Endothelial cell (in vitro differentiated cells): ENCODE measurements at places on chromosomes 4 and X. TPM values are rescaled to one million over a fixed set of nuclear protein-coding genes. Genes with fewer than 3 reads are reported as not detected.
A peak's percentile ranks its signal among the peaks of the same experiment; 100 is the strongest.

Gene GAGE12E
- total RNA-seq, result not detected

Gene BCAP31
- 282 TPM for total RNA-seq

Gene CSN2
- total RNA-seq, result not detected

Gene HMGB2
- total RNA-seq, result 160 TPM

Gene ADH7
- not detected for total RNA-seq

Gene CRMP1
- total RNA-seq, result 71.2 TPM

Gene PABPC1L2B
- total RNA-seq, result 9.4 TPM

Gene RPS6KA6
- total RNA-seq, result 7.4 TPM

- DNase-seq, result no peak
Observed at GRCh38 chr4:95268819-95269565, 279.8 kb downstream of the UNC5C start.

DNA sequence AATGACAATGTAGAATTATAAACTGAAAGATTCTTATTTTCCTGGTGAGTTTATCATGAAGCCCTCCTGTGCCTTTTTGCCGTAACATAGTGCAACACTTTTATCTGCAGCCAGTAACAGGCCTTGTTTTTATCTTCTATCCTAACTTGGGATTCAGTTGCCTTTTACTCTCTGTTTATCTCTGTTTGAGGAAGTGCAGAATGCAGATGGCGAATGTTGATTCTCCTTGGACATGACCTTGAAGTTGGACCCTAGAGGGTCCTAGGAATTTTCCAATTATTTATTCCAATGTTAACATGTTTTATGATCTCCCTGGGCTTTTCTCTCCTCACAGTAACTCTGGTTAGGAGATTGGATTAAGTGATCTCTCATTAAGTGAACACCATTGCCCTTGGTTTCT is 165.0 kb downstream of the FMR1NB start:
- no peak for DNase-seq

DNA sequence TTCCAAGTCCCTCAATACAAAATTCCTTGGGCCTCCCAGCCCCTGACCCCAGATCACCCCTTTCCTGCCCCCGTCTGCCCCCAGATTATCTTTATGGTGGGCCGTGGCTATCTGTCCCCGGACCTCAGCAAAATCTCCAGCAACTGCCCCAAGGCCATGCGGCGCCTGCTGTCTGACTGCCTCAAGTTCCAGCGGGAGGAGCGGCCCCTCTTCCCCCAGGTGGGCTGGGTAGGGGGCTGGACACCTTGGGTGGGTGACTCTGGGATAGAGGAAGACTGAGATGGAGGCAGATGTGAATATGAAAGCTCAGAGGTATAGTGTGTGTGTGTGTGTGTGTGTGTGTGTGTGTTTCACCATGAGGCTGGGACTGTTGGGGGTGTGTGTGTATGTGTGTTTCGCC is 9.8 kb downstream of the ARAF start:
- no peak for DNase-seq

DNA sequence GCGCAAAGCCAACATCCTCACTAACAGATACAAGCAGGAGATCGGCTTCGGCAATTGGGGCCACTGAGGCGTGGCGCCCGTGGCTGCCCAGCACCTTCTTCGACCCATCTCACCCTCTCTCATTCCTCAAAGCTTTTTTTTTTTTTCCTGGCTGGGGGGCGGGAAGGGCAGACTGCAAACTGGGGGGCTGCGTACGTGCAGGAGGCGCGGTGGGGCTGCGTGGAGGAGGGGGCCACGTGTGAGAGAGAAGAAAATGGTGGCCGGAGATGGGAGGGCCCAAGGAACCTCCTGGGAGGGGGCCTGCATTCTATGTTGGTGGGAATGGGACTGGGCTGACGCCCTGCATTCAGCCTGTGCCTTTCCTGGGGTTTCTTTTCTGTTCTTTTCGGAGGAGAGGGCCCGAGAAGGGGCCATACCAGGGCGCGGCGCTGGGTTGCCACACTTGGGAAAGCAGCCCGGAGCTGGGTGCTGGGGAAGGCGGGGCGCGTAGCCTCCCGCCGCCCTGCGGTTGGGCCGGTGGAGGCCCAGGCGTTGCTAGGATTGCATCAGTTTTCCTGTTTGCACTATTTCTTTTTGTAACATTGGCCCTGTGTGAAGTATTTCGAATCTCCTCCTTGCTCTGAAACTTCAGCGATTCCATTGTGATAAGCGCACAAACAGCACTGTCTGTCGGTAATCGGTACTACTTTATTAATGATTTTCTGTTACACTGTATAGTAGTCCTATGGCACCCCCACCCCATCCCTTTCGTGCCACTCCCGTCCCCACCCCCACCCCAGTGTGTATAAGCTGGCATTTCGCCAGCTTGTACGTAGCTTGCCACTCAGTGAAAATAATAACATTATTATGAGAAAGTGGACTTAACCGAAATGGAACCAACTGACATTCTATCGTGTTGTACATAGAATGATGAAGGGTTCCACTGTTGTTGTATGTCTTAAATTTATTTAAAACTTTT is 4.5 kb downstream of the MID1IP1 start:
- DNase-seq, result peak; percentile 42

- no peak for DNase-seq
Observed at GRCh38 chr4:46389301-46389775, 590 bp downstream of the GABRA2 start.

DNA sequence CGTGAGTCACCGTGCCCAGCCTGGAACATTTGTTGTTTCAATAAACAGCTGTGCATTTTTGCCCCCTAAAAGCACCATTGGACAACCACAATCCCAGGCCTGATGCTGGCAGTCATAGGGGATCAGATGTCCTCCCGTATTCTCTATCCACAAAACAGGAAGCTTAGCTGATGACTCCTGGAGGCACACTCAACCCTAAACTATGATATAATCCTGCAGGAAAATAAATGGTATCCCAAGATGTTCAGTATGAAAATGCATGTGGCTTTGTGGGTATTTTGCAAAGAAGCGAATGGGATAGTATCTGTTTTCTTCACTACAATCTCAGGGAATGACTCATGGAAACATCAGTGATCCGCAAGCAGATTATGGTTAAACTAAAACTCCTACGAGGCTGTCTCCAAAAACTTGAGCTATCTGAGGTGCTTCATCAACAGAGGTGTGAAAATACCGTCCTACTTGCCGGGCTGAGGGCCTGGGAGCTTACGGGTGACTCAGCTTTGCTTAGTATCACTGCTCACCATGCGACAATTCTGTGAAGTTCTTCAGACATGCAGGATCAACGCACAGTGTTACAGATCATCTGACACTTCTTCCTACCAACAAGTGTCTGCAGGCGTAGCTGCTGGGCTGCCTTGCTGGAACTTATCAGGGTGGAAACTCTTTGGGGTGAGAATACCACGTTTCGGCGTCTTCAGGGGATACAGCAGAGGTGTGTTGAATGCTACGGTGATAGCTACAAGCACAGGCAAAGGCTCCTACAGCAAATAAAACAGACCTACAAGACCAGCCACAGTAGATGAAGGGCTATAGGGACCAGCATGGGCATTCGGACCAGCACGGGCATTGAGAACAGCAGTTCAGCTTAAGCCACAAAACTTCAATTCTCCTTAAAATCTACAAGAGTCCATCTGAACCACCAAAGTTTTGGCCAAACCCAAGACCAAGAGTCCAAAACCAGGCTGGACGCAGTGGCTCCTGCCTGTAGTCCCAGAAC is 148.5 kb downstream of the DHRSX start:
- DNase-seq, result no peak

DNA sequence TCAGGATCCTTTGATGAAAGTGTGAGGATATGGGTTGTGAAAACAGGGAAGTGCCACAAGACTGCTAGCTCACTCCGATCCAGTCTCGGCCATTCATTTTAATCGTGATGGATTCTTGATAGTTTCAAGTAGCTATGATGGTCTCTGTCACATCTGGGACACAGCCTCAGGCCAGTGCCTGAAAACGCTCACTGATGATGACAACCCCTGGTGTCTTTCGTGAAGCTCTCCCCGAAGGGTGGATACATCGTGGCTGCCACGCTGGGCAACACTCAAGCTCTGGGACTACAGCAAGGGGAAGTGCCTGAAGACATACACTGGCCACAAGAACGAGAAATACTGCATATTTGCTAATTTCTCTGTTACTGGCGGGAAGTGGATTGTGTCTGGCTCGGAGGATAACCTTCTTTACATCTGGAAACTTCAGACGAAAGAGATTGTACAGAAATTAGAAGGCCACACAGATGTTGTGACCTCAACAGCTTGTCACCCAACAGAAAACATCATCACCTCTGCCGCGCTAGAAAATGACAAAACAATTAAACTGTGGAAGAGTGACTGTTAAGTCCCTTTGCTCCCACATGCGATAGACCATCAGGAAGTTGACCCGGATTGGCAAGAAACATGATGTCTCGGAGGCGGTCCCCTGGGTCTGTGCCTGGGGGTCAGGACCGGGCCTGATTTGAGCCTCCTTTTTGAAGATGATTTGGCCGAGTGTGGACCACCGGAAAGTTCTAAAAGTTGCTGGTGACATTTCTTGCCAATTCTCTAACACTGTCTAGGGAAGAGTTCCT is 22.2 kb downstream of the LIAS start:
- DNase-seq, result no peak

- no peak for DNase-seq
Observed at GRCh38 chr4:42501624-42502401, 104.5 kb downstream of the SHISA3 start.

DNA sequence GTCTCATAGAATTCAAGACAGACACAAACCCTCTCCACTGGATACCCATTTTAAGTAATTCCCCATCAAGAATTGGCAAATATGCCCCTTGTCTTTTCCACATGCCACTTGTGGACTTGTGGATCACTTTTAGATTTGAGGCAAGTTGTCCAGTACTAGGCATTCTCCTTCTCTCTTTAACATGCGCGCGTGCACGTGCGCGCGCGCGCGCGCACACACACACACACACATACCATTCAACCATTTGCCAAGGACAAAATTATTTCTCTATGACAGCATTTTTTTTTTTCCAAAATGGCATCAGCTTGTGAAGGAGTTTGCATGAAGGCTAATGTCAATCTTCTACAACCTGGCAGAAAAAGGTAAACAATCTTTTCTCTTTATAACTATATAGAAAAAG is 1325.7 kb upstream of the IGFBP7 start:
- DNase-seq, result no peak

DNA sequence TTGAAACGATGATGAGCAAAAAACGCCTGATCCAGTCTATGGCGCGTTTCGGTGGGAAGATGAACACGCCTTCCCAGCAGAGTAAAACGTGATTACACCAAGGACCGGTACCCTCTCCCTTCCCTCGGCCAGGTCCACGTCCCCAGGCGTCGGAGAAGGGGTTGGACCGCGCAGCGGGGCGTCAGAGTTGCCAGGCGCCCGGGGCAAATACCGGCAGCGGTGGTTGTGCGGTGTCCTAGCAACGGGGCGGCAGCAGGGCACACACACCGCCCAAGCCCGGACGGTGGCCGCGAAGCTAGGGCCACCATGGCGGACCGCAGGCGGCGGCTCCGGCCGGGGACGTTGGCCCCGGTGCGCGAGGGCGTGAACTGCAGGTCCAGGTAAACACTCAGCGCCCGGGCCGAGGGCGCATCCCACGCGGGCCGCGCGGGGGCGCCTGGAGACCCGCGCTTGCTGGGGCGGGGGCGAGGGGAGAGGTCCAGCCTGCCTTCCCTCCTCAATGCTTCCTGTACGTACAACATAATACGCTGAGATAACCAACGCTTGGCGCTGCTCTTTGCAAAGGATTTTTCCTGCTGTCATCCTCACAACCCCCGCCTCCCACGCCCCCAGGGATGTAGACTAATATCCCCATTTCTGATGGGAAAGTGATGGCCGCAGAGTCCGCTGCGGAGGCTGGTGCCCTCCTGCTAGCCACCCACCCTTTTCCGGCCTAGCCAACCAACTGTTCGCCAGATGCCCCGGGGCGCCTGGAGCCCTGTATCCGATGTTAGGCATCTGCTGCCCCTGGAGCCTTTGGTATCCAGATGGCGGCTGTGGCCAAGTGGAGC is at the start of gene FAM47E:
TSS of gene FAM47E (plus strand) at position 281 of the 830 bp plus-strand sequence. CDS start at position 307, 26 bp downstream.
- peak; percentile 87 for DNase-seq

- no peak for DNase-seq
Observed at GRCh38 chr4:174775366-174775765, 53.7 kb downstream of the GLRA3 start.

GRCh38 chr4:20456407-20456806 is 204.7 kb downstream of the SLIT2 start:
- no peak for DNase-seq

- no peak for DNase-seq
Observed at GRCh38 chr4:55439023-55439422, 43.3 kb downstream of the TMEM165 start.

- peak; percentile 69 for DNase-seq
Observed at GRCh38 chr4:183098019-183098722, 886 bp upstream of the WWC2 start.

DNA sequence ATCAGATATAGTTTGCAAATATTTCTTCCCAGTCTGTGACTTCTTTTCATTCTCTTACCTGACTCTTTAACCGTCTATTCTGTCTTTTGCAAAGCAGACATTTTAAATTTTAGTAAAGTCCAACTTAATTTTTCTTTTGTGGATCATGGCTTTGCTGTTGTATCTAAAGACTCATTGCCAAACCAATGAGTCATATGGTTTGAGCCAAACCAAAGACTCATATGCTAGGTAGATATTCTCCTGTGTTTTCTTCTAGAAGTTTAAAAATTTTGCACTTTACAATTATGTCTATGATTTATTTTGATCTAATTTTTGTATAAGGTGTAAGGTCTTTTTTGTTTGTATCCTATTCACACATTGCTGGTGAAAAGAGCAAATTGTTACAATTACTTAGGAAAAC is 446.8 kb downstream of the ANKRD50 start:
- no peak for DNase-seq

DNA sequence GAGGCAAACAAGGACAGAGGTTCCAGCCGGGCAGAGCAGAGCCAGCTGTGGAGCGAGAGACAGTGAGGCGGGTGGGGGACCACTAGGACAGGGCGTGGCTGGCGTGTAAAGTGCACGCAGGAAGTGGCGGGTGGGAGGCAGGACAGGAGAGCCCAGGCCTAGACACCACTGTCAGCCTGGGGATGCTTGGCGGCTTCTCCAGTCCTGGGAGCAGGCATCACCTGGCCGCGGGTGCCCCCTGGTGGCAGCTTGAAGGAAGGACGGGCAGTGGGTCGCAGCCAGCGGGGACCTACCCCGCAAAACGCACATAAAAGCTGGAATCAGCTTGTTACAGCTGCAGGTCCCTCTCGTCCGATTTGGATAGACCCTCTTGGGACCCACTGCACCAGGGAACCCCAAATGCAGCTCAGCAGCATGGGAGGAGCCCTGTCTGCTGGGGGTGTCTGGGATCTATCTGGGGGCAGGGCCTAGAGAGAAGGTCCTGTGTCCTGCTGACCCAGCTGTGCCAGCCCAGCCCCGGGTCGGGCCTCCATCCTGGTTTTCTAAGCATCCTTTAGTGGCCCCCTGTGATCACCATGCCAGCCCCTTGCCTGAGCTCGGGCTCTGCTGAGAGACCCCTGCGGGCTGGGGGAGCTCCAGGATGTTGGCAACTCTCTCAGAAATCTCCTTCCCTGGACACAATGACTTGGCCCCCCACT is 57.7 kb downstream of the WFS1 start:
- DNase-seq, result peak; percentile 94

DNA sequence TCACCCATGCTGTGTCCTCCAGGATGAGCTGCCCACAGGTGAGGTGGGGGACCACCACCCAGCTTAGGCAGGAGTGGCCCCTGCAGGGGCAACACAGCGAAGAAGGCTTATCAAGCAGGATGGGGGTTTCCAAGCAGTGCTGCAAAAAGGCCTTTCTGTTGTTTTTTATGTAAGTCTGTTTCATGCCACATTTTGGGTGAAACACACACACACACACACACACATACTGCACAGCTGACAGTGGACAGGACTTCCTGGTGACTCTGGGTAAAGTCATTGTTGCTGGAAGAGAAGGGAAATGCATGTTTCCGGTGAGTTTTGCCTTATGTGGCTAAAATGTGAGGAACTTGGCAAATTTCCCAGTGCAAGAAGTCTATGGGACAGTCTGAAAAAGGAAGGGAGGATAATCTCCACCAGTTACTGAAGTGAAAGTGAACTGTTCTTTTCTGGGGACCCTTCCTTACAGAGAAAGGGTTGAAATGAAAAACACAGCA is 119.2 kb downstream of the IRF2 start:
- peak; percentile 72 for DNase-seq
